Activated naive CD4-positive, alpha-beta T cell (primary cell): ENCODE measurements at places on chromosomes 11 and 22.

DNA sequence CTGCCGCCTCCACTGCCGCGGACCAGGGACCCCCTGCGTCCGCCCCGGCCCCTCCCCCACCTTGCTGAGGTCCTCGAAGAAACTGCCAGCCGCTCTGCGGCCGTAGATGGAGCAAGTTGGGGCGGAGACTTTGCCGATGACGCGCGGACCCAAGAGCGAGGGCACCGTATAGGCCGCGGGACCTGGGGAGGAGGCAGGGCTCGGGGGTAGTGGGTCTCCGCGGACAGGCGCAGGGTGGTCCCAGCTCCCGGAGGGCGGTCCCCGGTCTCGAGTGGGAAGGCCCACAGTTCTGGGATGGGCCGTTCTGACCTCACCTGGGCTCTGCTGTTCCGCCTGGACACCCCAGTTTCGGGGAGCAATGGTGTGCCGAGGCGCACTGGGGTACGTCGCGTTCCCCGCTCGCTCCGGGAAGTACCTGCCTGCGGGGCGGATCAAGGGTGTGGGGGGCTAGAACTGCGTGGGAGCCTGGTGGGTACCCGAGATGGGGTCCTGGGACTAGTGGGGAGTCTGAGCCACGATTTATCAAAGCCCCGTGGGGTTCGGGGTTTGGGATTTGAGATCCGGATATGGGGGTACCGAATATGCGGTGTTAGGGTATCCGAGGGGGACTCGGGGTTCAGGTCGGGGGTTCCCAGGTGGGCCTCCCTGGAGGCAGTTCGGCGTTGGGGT is 1.2 kb upstream of the TYMP start:
- DNase-seq = peak; percentile 51

DNA sequence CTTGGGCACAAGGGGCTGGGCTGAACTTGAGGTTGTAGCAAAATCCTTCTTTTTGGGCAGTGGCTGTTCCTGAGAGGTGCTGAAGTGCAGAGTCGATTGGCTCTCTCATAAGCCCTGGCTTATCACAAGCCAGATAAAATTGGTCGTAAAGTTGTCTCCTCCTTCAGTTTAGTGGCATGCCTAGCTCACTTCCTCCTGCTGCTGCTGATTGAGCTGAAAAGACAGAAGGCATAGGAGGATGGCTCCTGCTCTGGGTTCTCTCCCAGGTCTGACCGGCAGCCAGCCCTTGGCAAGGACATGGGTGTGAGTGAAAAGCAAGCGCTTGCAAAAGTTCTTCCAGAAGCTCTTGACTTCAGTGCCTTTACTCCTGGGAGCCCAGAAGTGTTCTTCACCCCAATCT is 83.9 kb downstream of the LDLRAD3 start:
- DNase-seq = no peak

- no peak for DNase-seq
These were observed 1068.3 kb downstream of the OPCML start for GRCh38 chr11:132464003-132464342.

GRCh38 chr11:112965656-112966055 is 4.4 kb downstream of the NCAM1 start:
- DNase-seq = no peak

DNA sequence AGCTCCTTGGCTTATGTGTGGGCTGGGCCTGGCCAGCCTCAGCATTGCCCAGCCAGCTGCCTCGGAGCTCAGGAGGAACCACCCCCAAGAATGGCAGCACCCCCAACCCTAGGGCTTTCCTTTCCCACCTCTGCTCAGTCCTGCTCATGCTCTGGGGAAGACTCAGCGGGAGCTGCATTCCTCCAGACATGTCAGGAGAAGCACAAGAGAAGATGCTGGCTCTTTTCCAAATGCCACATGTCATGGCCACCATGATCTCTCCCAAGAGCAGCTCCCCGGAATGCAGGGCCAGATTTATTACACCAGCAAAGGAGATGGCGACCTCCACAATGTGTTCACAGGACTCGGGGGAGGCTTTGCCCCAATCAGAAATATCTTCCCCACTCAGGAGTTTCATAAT is 143.7 kb downstream of the PKNOX2 start:
- no peak for DNase-seq

- no peak for DNase-seq
These were observed 364.3 kb downstream of the LARGE1 start for GRCh38 chr22:33555814-33556522.

GRCh38 chr11:68442433-68442832 is 18.1 kb upstream of the PPP6R3 start:
- no peak for DNase-seq
